ENCODE measurements at places on chromosomes 1 and 21.

GRCh38 chr1:22332795-22333499 lies 118.7 kb upstream of the ZBTB40 start:
- DNase-seq = no peak

GRCh38 chr1:223712194-223712849 lies at the start of gene CAPN2:
Gene CAPN2, plus strand, starts transcription at chr1:223712539. Its CDS starts 102 bp downstream, at chr1:223712641.
- peak; percentile 75 for DNase-seq

DNA sequence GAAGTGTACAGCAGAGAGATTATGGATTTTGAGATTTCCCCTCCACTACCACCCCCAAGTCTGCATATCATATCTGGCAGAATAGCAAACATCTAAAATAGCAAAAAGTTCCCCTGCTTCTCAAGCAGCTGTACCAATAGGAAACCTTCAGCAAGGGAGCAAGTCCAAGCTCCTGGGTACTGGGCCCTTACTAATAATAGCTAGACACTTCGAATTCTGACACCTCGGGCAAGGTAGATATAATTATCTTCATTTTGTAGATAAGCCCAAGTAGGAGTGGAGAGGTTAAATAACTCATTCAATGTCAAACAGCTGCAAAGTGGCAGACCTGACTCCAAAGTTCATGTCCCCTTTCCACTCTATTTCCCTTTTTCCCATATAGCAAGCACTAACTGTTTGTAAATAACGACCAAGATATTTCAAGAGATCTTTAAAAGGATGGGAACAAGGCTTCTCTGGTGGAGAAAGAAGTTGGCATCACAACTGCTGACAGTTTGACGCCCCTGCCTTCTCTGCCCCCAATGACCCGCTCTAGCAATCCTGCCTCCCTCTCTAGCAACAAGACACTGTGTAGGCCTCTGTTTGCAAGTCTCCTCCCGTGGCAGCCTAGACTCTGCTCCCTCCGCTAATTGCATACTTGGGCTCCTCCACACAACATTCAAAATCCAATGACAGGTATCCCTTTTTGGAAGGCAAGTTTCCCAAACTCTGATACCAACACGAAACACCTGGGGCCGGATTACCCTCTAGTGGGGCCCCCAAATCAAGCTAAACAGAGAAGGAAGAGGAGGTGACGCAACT lies 18.7 kb upstream of the ADAR start:
- DNase-seq = no peak

DNA sequence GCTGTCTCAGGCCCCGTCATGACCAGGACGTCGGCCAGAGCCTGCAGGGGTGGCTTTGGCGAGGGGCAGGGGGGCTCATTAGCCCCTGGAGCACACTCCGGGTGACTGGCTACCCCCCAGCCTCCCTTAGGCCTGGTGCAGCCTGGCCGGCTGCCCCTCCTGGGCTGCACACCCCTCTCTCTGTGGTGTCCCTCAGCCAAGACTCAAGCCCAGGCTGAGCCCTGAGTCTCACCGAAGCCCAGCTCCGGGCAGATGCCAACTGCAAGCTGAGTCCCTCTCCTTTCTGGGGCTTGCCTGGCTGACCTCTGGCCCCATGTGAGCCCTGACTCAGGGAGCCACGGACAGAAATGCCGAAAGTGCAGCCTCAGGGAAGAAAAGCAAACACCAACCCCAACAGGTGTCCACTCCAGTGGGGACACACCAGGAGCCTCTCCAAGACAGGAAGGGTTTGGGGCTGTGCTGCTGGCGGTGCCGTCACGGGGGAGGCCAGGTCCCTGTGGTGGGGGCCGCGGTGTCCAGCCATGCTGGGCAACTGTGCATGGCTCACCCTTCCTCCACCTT lies 5.3 kb upstream of the IBA57 start:
- no peak for DNase-seq

GRCh38 chr1:165068741-165069140 lies 287.8 kb downstream of the LMX1A start:
- DNase-seq = no peak

DNA sequence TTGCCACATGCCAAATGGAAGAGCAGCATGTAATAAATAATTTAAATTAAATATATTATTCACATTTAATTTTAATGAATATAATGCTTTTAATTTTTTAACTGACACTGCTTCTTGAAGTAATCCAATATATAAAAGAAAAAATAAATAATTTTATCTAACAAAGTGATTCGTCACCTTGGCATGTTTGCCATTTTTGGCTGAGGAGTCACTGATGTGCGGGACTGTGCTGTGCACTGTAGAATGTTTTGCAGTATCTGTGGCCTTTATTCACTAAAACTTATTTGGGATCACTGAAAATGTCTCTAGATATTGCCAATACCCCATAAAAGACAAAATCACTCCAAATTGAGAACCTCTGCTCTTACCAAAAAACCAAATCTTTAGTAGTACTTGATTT lies 807.8 kb downstream of the BRINP3 start:
- no peak for DNase-seq

DNA sequence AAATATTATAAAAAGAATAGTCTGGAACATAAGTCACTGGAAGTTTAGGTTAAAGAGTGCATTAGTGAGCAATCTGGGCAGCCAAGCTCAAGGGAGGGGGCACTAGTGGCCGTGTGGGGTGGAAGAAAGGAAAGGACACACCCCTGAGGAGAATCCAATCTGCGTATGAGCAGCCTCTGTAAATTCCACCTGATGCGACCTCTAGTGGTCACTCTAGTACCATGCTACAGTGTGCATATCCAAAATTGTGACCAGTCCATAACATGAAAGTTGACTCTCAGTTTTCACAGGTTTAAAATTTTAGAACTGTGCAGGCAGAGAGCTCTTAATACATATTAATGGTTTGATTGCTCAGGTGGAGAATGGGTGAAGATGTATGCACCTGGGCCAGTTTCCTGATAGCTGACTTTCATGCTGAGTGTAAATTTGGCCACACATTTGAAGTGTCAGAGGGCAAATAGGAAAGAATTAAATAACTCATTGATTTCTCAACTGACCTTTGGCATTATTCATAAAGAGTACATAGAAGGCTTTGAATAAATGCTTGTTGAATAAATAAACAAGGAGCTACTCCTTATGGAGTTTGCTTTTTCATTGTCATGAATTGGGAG lies 105.9 kb upstream of the C21orf91 start:
- DNase-seq = peak; percentile 34

- no peak for DNase-seq
Measured at GRCh38 chr1:236471653-236472052, 52.1 kb upstream of the LGALS8 start.

GRCh38 chr21:46297338-46298271 lies 11.5 kb downstream of the YBEY start:
- no peak for DNase-seq

GRCh38 chr1:54798769-54799641 lies 2.1 kb downstream of the TTC22 start:
- no peak for DNase-seq

GRCh38 chr1:229221106-229222019 lies 49.5 kb upstream of the RAB4A start:
- DNase-seq = no peak

DNA sequence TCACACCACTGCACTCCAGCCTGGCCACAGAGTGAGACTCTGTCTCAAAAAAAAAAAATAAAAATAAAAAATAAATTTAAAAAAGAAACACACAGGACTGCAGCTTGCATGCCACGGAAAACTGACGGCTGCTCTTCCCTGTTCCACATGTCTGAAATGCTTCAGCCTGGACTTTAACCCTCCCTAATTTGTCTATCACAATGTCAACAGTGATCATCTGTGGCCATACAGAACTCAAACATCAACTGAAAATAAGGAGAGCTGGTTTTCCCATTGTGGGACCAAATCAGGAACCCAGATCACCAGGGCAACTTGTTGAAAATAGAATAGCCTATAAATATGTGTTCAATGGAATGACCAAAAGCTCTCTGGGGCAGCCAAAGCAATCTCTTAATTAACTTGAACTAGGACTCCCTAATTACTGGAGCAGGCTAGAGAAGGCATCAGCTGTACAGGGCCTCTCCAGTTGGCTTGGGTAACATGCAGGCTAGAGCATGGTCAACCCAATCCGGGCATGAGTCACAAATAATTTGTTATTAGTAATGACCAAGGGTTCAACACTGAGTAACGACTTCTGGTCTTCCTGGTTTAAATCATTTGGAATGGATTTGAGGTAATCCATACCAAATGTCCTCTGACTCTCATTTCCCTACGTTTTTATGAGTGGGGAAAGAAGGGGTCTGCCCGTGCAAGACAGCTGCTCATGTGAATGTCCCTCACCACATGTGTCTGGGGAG lies 62.7 kb upstream of the KAZN start:
- no peak for DNase-seq
